Femur (tissue), 1 donor: ENCODE measurements at places on chromosomes 3 and 15.

DNA sequence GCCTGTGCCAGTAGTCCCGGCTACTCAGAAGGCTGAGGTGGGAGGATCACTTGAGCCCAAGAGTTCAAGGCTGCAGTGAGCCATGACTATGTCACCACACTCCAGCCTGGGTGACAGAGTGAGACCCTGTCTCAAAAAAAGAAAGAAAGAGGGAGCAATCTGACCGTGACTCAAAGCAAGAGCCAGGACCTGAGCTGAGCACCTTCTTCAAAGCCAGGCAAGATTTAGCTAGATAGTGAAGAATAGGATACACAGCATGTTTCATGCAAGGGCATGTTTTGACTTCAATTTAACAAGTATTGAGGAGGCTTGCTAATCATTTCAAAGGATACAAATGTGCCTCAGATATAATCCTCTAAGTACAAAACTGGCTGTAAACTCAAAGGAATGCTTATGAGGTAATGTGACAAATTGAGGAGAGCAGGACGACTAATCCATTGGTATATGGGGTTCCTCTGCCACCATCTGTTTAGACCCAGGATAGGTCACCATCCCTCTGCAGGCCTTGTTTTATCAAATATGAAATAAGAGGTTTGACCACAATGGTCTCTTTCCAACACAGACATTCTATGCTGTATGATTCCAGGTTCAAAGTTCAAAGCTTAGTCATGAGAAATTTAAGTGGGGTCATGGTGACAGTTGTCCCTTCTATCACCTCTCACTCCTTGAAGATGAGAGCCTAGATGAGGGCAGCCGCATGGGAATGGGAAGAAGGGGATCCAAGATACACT is 33.2 kb downstream of the RAB27A start:
- no peak for DNase-seq

DNA sequence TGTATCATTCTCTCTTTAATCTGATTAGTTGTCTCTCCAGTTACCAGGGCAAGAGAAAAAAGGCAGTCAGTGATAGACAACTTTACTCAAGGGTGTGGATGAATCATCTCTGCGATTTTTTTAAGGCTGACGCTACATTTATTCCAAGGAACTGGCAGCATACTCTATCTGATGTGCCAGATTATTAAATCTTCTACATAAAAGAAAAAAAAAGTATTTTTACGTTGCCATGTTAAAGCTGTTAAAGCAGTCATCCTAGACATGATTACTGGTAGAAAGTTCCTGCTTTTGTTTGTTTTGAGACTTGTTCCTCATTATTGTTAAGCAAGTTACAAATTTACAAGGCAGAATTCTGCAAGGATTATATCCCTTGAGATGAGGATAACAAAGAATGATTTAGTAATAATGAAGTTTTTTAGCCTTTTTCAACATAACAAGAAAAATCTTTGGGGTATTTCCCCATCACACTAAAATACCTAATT is 121.7 kb downstream of the CBLB start:
- DNase-seq: no peak

GRCh38 chr3:85180-85579 is 111.4 kb upstream of the CHL1 start:
- DNase-seq: no peak

DNA sequence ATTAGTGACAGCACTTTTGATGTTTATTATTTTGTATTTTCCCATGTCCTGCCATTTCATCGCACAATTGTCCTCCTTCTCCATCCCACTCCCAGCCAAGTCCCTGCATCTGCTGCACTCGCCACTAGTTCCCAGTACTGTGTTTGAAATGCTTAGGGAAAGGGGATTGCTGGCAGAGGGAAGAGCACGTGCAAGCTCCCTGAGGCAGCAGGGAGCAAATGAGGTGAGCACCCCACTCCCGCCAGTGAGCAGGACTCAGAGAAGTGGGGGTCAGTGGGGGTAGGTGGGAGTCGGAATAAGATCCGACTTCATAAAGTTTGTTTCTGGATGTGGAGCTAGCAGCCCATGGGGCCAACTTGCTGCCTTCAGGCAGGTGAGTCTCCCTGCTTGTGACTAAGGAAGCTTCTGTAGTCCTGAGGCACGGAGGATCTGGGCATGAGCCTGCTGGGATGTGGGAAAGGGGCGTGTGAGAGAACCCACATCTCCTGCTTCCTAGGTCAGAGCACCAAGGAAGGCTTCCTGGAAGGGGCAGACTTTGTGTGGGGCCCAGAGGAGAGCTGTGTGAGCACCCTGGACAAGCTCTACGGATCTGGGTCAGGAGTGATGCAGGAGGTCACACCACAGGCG is 99.7 kb upstream of the TLE3 start:
- DNase-seq: no peak

DNA sequence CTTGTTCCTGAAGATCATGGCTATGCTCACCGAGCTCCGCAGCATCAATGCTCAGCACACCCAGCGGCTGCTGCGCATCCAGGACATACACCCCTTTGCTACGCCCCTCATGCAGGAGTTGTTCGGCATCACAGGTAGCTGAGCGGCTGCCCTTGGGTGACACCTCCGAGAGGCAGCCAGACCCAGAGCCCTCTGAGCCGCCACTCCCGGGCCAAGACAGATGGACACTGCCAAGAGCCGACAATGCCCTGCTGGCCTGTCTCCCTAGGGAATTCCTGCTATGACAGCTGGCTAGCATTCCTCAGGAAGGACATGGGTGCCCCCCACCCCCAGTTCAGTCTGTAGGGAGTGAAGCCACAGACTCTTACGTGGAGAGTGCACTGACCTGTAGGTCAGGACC is 35.2 kb downstream of the NR1I2 start:
- DNase-seq: no peak

GRCh38 chr3:25381083-25381482 is 47.0 kb upstream of the RARB start:
- DNase-seq: no peak
